ENCODE measurements at places on chromosomes 13 and 19. TPM values are rescaled to one million over a fixed set of nuclear protein-coding genes. Genes with fewer than 3 reads are reported as not detected.

The IL11 gene
- polyA plus RNA-seq: 0.25 TPM

The ZNF439 gene
- 4.1 TPM for polyA plus RNA-seq

The MRPS12 gene
- polyA plus RNA-seq: 20.2 TPM

The APLP1 gene
- polyA plus RNA-seq: 6.2 TPM

The CD22 gene
- polyA plus RNA-seq: 0.72 TPM

The TNNT1 gene
- polyA plus RNA-seq: 516 TPM

The IQCN gene
- polyA plus RNA-seq: 4.9 TPM

DNA sequence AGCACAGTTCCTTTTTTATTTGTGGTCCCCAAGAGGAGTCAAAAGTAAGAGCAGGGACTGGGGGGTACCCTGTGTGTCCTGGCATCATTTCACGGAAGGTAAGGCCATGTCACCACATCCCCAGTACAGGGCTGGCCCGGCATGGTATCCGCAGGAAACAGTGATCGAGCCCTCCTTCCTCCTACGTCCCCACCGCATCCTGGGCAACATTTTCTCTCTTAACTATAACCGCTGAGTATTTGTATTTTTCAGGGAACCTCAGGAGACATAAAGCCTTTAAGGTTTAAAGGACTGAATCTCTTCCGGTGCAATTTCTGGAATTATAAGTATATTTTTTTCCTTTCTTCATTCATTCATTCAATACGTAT is 13.6 kb upstream of the LATS2 start:
- peak; percentile 24 for DNase-seq

DNA sequence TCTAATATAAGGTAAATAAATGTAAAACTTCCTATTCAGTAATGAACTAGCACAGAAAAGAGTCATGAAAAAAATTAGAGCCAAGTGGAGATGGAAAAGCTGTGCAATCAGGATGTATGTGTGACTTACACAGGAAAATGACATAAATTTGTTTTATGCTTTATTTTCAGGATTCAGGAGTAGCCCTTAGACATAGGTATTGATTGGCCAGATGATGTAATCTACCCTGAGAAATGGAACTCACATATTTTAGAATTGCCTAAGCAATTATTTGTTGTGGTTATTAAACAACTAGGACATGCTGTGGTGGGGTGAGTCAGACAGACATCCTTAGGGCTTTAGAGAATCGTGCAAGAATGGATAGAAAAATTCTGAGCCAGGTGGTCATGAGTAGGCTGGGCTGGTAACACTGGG is 110.6 kb downstream of the PCDH9 start:
- no peak for DNase-seq

DNA sequence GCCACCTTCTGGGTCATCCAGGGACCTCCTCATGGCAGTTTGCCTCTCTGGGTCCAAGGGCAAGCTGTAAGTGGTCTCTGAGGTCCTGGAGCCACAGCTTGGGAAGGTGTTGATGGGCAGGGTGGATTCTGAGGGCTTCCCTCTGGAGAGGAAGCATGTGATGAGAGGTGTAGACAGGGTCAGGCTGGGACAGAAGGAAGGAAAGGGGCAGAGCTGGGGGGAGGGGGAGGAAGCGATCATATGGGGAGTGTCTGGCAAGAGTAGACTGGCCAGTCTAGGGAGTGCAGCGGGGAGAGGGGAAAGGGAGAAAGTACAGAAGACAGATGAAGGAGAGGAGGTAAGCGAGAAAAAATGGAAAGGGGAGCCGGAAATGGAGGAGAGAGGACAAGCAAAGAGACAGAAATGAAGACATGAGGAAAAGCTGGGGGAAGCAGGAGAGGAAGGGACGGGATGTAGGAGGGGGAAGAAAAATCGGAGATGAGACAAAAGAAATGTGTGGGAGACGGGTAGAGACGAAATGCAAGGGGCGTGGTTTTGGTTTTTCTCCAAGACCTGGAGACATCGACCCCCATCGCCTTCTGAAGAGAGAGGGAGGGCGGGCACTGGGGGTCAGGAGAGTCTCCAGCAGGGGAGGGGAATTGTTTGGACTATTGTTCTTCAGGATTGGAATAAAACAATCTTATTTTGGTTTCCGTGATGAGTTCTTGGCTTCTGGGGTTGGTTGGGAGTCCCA is 26.6 kb downstream of the ZSWIM9 start:
- no peak for DNase-seq

- DNase-seq: no peak
Measured at GRCh38 chr13:88005188-88005587, 334.0 kb downstream of the SLITRK5 start.

- no peak for DNase-seq
Measured at GRCh38 chr13:112723771-112724170, 33.9 kb downstream of the ATP11A start.

- no peak for DNase-seq
Measured at GRCh38 chr19:10173527-10173926, 21.2 kb downstream of the DNMT1 start.

DNA sequence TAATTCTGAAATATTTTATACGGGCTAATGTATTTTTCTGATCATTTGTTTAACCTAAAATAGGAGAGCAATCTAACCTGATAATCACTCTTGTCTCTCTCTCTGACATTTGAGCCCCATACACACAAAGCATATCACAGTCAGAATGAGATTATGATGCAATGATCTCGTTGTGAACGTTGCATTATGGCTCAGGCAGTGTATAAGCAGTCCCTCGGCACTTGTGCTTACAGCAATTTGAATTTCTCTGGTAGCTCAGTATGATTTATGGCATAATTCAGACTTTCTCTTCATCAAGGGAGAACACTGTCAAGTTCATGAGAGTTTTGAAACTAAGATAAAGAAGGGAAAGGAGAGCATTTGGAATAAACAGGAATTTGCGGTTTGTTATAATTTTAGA is 256.1 kb downstream of the DACH1 start:
- no peak for DNase-seq

GRCh38 chr13:45823583-45823982 is 28.0 kb downstream of the SIAH3 start:
- no peak for DNase-seq

DNA sequence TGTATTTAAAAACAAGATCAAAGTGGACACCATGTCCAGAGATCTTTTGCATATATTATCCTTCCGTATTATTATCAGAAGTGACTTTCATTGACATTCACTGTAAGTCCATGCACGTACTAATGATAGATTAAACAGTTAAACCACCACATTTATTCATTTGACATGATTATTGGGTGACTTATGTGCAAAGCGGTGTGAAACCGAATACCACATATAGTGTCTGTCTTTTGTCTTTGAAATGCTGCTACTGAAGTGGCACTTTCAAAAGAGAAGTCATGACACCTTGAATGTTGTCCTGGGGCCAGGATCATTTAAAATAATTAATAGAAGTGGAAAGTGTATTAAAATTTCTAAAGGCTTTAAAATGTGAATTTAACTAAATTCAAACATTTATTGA is 100.1 kb downstream of the ERCC5 start:
- no peak for DNase-seq

DNA sequence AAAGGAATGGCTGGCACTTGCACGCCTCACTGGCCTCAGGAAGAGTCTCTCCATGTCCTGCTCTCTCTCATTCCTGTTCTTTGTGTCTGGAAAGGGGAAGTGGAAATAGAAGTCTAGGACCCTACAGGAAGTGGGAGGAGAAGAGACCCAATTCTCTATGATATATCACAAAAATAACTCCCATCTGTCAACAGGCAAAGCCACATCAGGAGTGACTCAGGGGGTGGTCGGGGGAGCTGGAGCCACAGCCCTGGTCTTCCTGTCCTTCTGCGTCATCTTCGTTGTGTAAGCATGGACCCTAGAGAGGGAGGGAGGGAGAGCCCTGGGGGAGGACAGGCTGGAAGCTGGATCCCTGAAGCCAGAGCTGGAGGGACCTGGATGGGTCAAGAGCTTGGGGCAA is 3.0 kb downstream of the SIGLEC9 start:
- no peak for DNase-seq

GRCh38 chr19:54523403-54523802 is 20.8 kb downstream of the LAIR2 start:
- DNase-seq: no peak

- DNase-seq: peak; percentile 57
Measured at GRCh38 chr19:33208904-33209849, 15.0 kb downstream of the LRP3 start.

DNA sequence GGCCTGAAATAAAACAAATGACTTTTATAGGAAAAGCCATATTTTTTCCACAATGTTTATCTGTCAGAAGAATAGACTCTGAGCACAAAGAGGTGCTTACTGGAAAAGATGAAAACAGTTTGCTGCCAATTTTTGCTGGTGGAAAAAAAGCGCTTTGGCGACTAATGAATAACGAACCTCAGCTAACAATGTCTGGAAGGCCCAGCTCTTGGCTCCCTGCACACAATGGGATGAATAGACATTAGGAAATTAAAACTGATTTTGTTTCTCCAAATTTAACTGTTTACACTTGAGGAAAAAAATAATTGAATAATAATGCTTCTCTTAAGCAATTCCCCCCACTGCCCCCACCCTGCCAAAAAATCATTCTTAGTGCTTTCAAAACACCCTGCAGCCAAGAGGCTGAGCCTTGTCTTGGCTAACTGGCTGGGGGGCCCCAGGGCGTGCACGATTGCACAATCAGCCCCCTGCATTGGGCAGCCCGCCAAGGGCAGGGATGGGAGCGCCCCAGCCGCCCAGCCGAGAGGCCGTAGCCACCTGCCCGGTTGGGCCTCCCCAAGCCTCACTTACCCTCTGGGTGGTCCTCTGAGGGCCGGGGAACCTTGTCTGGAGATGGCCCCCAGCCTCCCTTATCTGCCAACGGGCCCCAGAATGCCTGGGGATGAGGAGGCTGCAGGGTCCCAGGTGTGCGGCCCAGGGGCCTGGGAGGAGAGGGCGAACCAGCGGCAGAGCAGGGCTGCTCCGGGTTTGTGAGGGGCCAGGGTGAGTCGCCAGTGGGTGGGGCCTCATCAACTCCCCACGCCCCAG is 16.8 kb downstream of the CEBPG start:
- DNase-seq: peak; percentile 85

DNA sequence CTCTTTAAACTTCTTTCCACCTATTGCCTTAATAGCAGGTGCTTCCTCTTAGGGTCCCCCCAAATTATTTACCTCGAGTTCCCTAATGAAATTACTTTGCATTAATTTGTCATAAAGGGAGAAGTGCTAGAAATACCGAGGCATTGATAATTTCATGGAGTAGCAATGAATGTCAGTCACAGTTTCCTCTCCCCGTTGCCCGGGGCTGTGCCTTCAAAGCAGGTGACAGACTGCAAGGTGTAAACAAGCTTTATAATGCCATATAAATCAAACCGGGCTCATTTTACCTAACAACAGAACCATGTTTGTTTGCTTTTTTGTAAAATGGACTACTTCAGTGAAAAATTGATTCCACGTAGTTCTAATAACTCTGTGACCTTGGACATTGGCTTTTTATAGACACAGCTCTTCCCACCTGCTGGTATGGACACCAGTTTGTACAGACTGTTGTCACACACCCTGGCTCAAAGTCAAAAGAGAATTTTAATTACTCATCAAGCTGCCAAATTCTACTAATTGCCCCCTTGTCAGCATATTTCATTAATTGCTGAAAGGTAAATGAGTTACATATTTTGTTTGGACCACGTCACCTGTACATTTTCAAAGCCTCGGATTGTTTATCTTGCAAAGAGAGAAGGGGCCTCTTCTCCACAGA is 171.1 kb downstream of the STK24 start:
- no peak for DNase-seq

- no peak for DNase-seq
Measured at GRCh38 chr13:98228661-98229341, 51.7 kb upstream of the RNF113B start.
